ENCODE measurements at places on chromosomes 5 and 9.

- no peak for DNase-seq
Measured at GRCh38 chr9:81717061-81717746, 27.9 kb upstream of the TLE1 start.

- DNase-seq: no peak
Measured at GRCh38 chr5:149019679-149020078, 43.2 kb downstream of the SH3TC2 start.

- DNase-seq: no peak
Measured at GRCh38 chr5:51380603-51381207, 2.5 kb upstream of the ISL1 start.

- no peak for DNase-seq
Measured at GRCh38 chr5:88145221-88145610, 123.4 kb downstream of the TMEM161B start.

DNA sequence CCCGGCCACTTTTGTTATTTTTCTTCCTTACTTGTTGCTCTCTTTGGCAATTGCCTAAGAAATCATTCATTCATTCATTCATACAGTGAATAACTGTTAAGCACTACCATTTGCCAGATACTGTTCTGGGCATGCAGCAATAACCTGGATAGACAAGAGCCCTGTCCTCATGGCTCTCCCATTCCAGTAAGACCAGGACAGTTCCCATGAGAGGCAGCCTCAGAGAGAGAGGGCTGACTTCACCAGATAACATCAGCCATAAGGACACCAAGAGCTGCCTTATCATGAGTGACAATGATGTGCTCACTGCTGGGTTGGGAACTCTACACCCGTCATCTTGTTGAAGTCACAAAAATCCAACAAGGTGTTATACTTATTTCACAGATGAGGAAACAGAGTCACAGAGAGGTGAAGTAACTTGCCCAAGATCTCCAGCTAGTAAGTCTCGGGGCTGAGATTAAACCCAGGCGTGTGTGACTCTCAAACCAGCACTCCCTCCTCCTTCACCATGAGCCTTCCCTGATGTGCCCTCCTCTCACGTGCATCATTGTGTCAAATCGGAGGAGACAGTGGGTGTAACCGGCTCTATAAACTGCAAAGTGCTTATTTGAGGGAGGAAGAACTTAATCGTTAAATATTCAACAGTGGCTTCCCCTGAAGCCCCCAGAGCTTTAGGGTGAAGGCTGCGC is 61.1 kb upstream of the TBC1D2 start:
- no peak for DNase-seq

DNA sequence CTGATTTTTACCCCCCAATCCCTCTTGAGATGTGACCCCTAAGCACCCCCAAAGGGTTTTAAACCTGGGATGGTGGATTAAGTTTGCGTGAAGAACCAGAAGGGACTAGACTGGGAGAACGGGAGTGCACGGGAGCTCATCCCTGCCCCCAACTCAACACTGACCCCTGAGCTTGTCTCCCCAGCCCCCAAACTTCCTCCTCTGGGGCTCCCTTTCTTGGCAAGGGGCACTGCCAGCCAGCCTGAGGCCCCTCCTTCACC is 5.0 kb upstream of the SET start:
- DNase-seq: no peak

- DNase-seq: no peak
Measured at GRCh38 chr9:90858457-90858901, 56.9 kb downstream of the SYK start.

GRCh38 chr5:53820119-53820801 is 259.8 kb downstream of the NDUFS4 start:
- no peak for DNase-seq

DNA sequence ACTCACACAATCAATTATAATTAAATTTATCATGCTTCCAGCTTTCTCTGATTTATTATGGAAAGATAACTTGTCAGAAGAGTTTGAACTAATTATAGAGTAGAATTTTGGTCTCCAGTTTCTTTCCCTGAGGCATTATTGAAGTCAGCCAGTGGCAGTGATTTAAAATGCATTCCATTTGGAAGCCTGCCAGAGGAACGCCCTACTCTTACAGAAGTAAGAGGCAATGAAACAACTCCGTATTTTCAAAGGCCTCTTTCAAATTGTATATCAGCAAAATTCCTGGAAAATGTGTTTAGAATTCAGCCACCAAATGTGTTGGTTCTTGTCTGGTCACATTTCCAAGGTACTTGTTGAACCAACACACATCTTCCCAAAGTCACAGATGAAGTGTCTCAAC is 640.9 kb downstream of the SEMA5A start:
- no peak for DNase-seq

- no peak for DNase-seq
Measured at GRCh38 chr9:6052293-6052919, 37.0 kb upstream of the RANBP6 start.

DNA sequence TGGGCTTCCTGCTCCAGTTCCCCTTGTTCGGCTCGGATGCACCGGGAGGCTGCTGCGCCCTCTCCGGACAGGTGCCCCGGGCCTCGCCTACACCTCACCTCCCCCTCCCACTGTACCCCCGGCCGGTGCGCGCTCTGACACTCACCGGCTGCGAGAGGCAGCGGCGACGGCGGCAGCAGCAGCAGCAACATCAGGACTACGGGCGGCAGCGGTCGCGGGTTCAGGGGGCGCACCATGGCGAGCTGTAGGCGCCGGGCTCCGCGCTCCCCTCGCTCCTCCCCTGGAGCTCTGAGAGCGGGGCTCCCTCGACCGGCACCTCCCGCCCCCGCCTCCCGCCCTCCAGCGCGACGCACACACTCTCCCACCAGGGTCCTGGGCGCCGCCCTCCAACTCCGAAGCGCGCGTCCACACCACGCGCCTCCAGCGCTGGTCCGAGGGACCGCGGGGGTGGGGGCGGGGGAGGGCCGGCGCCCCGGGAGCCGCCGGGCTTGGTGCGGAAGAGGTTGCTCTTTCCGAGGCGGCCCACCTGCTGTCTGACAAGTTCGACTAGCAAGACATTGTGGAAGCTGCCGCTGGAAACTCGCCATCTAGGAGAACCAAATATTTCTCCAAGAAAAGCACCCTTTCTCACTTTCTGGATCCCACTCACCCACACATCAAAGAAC is at the start of gene GFRA3:
TSS of gene GFRA3 (minus strand) at position 433 of the 665 bp plus-strand sequence. CDS start at position 236, 197 bp downstream.
- DNase-seq: no peak

GRCh38 chr5:147427521-147428401 is 82.1 kb downstream of the DPYSL3 start:
- no peak for DNase-seq

- no peak for DNase-seq
Measured at GRCh38 chr5:126921241-126922091, 108.9 kb downstream of the MARCHF3 start.

GRCh38 chr9:1048811-1049210 is 1.3 kb upstream of the DMRT2 start:
- no peak for DNase-seq

- no peak for DNase-seq
Measured at GRCh38 chr5:181243018-181243563, 615 bp downstream of the RACK1 start.

GRCh38 chr5:181037365-181037861 is 2.7 kb upstream of the BTNL9 start:
- DNase-seq: no peak
